H4 (cell line): ENCODE measurements at places on chromosomes 1 and 21. TPM values are rescaled to one million over a fixed set of nuclear protein-coding genes. Genes with fewer than 3 reads are reported as not detected.

Gene GPR153
- total RNA-seq: 1.7 and 1.9 TPM in 2 replicates

DNA sequence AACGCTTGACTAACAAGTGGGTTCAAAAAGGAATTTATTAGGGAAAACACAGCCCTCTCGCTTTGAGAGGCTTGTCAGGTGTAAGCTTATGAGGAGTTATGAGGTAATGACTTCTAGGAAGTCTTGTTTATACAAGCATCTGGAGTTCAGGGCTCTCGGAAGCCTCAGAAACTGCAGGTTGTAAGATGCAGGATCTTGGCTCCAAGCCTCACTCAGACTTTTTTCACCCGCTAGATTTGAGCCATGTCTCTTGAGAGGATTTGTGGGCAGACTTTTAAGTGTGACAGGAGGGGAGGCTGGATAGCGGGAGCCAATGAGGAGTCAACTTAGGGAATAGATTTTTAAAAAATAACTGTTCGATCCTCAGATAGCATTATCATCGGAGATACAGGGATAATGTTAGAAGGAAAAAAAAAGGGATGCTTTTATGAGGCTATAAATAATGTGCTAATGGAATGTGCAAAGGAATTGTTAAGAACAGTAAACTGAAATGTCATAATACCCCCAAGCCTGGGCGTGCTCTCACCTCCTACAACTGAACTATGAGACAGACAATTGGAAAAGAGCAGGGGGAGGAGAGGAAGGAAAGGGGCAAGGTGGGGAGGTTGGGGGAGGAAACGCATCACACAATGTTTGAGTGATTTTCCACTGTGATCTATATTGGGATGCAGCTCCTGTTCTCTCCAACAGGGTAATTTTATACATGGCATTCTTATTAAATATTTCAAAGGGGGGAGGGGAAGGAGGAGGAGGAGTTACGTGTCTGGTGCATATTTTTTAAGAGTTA, 107.4 kb upstream of the ESRRG start:
- no peak for DNase-seq

Gene GMEB1
- total RNA-seq: 3.0 and 5.6 TPM in 2 replicates

DNA sequence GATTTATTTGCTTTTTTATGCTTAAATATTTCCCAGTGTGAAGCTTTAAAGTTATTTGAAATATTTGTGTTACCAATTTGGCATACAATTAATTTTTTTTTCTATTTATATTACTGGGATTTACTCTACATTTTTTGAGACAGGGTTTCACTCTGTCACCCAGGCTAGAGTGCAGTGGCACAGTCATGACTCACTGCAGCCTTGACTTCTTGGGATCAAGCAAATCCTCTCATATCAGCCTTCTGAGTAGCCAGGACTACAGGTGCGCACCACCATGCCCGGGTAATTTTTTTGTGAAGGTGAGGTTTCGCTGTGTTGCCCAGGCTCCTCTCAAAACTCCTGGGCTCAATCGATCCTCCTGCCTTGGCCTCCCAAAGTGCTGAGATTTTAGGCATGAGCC, 39.5 kb downstream of the BACH1 start:
- DNase-seq: no peak

- DNase-seq: no peak
Observed at GRCh38 chr1:16491056-16491675, 22.9 kb downstream of the RNU1-1 start.

GRCh38 chr1:6628971-6629479, 4.4 kb downstream of the THAP3 start:
- DNase-seq: no peak

DNA sequence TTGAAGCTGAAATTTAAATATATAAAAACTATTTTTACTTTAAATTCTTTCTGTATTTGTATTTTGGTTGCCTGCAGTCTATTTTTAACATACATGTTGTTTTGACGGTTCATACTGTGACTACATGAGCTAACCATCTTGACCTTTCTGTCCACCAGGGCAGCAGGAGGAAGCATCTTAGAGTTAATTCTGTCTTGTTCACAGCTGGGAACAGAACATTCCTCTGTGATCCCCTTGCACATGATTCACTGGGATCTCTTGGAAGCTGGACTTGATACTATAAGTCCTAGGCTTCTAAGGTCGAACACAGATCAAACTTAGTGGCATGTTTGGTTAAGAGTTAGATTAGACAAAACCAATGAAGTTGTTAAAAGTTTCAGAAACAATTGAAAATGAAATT, 99.7 kb downstream of the NFIA start:
- DNase-seq: no peak

DNA sequence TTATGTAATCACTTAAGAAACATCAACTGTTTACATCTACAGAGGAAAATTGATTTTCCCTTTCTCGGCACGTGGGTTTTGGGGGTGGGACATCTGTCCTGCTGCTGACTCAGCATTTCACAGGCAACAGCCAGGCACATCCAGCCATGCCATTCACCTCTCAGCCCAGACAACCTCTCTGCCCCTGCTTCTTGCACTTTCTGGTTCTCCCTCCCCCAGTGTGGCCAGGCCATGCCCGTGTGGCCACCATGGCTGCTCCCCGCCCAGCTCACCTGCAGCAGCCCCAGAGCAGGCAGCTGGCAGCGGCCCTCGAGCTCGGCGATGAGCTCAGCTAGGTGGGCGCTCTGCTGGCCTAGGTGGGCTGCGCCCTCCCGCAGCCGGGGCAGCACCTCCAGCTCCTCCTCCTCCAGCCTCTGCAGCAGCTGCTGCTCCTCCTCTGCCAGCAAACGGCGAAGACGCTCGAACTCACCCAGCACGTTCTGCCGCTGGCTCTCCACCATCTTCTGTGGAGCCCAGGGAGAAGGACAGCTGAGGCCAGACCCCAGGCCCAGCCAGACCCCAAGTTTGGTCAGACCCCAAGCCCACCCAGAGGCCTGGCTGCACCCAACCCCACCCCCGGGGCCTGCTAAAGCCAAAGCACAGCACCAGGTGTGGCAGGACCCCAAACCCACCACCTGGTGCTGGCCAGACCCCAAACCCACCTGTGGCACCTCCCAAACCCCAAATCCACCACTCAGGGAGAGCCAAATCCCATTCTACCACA, 5.8 kb downstream of the TRIM11 start:
- DNase-seq: no peak

Gene CD48
- total RNA-seq: not detected in 2 replicates

- no peak for DNase-seq
Observed at GRCh38 chr1:152761609-152762213, 3.9 kb downstream of the KPRP start.

DNA sequence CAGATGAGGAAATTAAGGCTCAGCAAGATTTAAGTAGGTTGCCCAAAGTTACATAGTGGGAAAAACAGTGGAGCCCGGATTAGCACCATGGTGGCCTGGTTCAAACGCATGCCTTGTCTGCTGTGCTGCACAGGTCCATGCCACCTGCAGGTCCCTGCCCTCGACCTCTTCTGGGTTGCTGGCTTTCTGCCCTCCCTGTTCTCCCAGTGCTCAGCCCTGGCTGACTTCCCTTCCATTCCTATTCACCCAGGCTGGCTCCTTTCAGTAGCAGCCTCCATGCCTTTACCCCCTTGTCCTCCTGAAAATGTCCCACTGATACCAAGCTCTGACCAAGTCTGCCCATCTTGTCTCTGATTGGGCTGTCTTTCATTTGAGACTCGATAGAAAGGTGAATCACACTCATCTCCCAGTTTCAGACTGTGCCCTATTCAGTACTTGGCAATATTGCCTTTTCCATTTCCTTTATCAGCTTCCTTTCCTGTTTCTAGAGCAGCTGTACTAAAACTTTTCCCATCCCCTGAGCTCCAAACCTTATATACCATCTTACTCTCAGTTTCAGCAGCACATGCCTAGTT, 75.8 kb downstream of the ST3GAL3 start:
- DNase-seq: no peak

DNA sequence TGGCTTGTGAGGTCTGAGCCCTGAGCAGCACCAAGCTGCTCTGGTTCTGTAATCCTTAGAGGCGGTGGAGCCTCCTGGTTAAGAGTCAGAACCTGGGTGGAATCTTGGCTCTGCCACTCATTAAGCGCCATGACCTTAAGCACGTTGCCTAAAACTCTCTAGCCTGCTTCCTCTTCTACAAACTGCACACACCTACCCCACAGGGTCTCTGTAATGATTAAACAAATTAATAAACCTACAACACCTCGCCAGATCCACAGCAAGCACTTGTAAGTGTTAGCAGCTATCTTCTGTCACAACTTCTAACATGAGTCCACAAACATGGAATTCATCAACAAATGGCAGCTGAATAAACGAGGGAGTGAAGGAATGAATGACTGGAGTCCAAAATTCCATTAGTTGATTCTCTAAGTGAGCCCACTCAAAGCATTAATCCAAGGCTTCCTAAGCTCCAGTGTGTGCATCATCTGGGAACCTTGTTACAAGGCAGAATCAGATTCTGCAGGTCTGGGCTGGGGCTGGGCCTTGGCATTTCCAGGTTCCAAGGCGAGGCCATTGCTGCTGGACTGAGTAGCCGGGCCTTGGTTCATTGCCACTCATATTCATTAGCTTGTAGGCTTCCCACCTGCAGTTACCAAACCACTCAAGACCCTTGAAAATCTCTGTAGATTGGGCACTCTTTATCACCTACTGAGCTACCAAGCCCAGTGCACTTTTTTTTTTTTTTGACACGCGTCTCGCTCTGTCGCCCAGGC, 168.6 kb downstream of the HIVEP3 start:
- DNase-seq: no peak

- DNase-seq: no peak
Observed at GRCh38 chr1:100866901-100867206, 27.8 kb downstream of the EXTL2 start.

DNA sequence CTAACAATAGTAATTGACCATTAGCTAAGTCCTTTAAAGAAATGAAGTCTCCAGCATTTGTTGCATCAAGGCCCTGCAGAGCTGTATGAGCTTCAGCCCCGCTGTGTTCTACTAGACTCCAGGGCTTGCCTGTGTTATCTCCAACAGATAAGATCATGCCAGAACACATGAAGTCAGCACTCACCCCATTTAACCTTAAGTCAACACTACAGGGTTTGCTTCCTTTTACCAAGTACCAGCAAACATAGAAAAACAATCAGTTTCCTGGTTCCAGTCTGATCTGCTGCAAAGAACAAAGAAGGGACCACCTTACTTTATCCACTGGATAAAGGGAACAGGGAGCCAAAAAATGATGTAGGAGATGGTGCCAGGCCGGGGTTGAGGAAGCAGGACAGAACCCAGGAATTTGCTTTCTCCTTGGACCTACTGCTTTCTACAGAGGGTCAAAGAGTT, 41.3 kb upstream of the ENAH start:
- no peak for DNase-seq

GRCh38 chr1:44315521-44315920, 39.5 kb downstream of the ERI3 start:
- no peak for DNase-seq

Gene TNFAIP8L2
- total RNA-seq: not detected in 2 replicates

- DNase-seq: no peak
Observed at GRCh38 chr1:53799141-53799540, 39.0 kb downstream of the NDC1 start.

GRCh38 chr1:43908858-43909257, 24.7 kb upstream of the ARTN start:
- no peak for DNase-seq

- no peak for DNase-seq
Observed at GRCh38 chr1:162626761-162627160, 5.5 kb upstream of the DDR2 start.

Gene AMY1C
- total RNA-seq: not detected in 2 replicates

DNA sequence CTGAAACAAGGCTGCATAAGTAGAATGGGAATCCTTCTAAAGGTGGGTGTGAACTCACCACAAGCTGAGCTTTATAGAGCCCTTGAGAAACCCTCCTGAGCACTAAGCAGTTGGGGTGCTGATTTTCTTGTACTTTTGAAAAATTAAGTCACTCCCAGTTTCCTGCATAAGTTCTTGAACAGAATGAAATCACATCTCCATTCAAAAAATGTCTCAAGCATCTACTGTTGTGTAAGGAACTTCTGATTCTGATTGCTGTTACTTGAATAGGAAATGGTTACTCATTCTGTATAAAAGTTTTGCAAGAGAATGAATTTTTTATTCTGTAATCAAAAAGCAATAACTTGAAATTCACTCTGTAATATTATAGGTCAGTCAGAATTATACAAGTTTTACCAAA, 50.8 kb upstream of the WNT2B start:
- no peak for DNase-seq

Gene PLA2G2D
- not detected in 2 replicates for total RNA-seq

DNA sequence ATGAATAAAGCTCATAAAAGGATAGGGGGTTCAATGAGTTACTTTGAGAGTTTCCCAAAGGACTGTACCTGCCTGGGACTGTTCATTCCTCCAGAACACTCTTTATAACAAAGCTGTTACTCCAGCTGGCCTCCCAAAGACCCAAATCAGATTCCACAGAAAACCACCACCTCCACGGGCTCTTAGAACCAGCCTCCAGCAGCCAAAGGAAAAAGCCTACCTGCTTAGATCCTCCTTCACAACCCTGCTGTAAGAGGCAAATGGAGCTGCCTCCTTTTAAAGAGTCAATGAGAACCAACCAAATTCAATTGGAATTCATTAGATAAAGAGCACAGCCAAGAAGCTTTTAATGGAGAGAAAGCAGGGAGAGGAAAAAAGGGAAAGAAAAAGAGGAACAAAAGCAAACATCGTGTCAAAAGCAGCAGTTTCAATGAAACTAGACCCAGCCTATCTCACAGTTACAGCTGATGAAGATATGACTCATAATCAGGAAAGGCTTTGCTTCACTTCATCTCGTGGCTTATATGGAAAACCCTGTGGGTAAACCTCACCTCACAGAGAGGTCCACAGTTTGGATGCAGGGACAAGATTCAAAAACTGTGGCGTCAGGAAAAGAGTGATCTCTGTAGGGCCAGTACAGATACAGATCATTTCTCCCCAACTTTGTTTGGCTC, 27.8 kb upstream of the FMO4 start:
- DNase-seq: peak; percentile 10

DNA sequence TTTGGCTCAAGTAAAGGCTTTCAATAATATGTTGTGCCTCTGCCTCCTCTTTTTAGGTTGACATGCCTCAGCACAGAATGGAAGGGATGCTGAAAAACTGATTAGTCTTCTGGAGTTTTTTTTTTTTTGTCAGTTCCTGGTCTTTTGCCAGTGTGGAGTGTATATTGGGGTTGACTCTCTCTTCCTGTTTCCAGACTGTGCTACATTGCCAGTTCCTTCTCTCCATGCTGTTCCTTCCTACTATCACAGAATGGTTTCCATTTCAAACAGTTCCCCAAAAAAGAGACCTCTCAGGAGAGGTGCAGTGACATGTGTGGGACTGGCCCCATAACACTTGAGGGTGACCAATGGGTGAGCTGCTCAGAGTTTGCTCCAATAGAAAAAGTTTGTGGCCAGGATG, 101.7 kb upstream of the ETV3 start:
- DNase-seq: no peak

Gene CFAP107
- not detected in 2 replicates for total RNA-seq
